Fibroblast of the aortic adventitia (primary cell): ENCODE measurements at places on chromosomes 4 and X. TPM values are rescaled to one million over a fixed set of nuclear protein-coding genes. Genes with fewer than 3 reads are reported as not detected.

The RHOXF1 gene
- not detected in 2 replicates for total RNA-seq

The CXCL1 gene
- 1.3 and 5.2 TPM in 2 replicates for total RNA-seq

The DDIT4L gene
- 10.8 and 17.7 TPM in 2 replicates for total RNA-seq

The HMX1 gene
- not detected in 2 replicates for total RNA-seq

The RP2 gene
- 7.4 and 23.3 TPM in 2 replicates for total RNA-seq

The MGAT4D gene
- total RNA-seq, result not detected in 2 replicates

The AASDH gene
- total RNA-seq, result 16.9 and 23.3 TPM in 2 replicates

DNA sequence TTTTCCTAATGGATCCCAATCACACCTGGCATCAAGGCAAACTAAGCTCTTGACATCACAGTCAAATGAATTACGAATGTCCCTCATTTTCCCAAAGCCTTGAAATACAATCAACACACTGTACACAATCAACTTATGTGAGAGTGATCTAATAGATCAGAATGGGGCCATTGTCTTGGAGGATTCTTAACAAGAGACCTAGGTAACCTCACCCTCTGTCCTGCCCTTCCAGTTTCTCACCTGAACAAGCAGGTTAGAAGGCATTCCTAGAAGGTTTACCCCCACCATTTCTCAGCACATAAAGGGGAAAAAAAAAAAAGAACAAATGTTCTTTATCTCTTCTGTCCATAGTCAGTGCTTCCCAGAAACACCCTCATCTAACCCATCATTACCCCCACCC lies 6.3 kb downstream of the SLC39A8 start:
- DNase-seq, result no peak

- DNase-seq, result no peak
Measured at GRCh38 chr4:22196551-22196950, 248.0 kb upstream of the KCNIP4 start.

GRCh38 chr4:58611012-58611411 lies 1500.8 kb upstream of the IGFBP7 start:
- no peak for DNase-seq

DNA sequence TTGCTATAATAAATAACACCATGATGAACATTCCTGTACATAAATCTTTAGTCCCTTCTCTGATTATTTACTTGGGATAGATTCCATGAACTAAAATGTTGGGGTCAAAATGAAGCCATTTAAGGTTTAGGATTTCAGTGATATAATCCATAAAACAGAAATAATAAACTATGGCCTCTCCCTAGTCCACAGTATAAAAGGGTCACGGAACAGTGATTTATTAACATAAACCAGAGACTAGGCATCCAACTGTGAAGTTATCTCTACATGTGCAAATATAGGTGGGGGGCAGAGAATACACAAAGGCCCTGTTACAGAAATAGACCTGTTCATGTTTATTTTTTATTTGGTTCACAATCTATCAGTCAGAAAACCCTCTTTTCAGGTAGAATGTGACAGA lies 499.1 kb upstream of the SLIT2 start:
- DNase-seq, result no peak

- DNase-seq, result no peak
Measured at GRCh38 chrX:143115466-143115865, 89.7 kb downstream of the SPANXN4 start.

- DNase-seq, result peak; percentile 58
Measured at GRCh38 chr4:114226968-114227760, 247.7 kb upstream of the ARSJ start.

DNA sequence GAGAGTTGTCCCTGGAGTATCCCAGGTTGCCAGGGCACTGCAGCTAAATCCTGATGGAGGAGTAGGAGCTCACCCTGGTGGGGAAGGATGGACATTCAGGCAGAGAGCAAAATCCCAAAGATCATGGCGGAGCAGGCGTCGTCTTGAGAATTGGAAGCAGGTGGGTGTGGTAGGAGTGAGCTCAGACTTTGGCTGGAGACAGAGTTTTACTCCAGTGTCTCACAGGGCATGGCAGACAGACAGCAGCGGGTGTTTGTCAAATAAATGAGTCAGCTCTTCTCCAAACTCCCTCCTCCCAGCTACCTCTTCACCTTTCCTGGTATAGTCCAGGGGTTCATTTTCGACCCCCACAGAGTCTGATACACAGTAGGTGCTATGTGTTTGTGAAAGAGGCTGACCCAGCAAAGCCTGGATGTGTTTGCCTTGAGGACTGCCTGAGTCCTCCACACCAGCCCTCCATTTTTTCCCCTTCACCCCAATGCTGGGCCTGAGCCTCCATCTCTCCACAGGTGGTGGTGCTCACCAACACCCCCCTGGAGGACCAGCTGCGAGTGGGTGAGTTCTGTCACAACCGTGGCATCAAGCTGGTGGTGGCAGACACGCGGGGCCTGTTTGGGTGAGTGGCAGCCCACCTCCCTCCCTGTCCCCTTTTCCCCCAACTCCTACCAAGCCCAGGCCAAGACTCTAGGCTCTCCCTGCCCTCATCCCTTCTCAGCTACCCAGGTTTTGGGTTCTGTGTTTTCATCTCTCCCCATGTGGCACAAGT lies 6.9 kb downstream of the UBA1 start:
- peak; percentile 94 for DNase-seq

GRCh38 chr4:101682946-101683345 lies 107.6 kb upstream of the BANK1 start:
- DNase-seq, result no peak

DNA sequence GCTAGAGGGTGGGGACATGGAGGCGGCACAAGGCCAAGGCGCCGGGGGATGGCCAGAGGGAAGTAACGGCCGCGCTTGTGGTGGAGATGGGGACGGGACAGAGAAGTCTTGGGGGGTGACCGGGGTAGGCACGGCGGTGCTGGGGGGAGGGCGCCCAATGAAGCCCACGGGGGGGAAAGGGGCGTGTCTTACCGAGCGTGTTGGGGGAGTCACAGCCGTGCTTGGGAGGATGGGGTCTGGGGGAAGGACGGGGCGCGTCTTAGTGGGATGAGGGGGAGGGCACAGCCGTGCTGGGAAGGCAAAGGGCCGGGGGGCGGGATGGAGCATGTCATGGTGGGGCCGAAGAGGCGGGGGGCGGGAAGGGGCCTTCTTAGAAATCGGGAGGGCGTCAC lies 952 bp downstream of the ARSD start:
- no peak for DNase-seq

GRCh38 chr4:101299899-101300540 lies 47.3 kb downstream of the PPP3CA start:
- DNase-seq, result no peak

DNA sequence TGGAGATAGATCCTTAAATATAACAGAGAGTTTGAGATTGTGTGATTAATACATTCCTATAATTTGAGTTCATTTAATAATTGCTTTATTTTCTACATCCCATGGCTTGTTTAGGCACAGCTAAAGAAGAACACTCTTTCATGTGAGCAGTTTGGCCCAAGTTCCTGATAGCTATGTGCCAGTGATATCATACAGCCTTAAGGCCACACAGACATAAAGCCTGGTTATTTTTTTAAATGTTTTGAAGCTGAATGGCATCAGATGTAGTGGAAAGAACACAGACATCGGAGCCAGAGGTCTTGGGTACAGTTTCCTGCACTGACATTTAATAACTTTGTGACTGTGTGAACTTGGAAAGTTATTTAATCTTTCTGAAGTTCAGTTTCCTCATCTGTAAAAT lies 7.0 kb upstream of the NDNF start:
- DNase-seq, result no peak

DNA sequence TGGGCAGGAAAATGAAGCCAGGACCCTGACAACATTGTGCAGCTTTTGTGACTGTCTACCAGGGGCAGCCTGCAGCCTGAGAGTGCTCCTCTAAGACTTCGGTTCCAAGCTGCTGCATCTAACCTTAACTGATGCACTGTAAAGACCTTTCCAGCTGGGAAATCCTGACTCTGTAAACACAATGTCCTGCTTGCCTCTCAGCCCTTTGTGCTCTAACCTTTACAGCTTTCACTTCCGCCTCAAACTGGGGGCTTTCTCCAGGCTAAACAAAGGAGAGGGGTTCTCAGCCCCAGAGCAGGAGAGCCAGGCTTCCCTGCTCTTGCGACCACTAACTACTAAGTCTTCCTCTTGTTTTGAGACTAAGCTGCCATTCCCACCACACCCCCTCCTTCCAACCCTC lies 19.3 kb upstream of the RASL11B start:
- DNase-seq, result no peak

- DNase-seq, result peak; percentile 5
Measured at GRCh38 chr4:133000012-133000411, 149.1 kb upstream of the PCDH10 start.

DNA sequence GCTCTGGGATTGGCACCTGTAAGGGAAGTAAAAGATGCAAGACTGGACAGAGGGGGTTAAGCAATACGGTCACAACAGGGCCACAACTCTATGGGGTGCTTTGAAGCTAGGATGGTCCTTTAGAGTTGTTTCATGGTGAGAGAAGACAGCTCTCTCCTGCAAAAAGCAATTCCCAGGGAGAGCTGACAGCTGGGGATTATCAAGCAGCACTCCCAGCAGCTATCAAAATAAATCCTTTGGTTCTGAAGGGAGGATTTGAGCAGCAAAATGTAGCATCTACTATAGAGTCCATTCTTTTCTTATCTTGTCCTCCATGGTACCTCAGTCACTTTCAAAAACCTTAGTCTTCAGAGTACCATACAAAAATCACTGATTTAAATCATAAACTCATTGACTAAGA lies 35.1 kb upstream of the AP1AR start:
- no peak for DNase-seq

GRCh38 chr4:14277505-14277904 lies 650.0 kb upstream of the BOD1L1 start:
- no peak for DNase-seq

GRCh38 chr4:2728806-2729532 lies 27.2 kb downstream of the TNIP2 start:
- no peak for DNase-seq
